Esophagus squamous epithelium (tissue), 5 donors: ENCODE measurements at places on chromosomes 16 and 17. TPM values are rescaled to one million over a fixed set of nuclear protein-coding genes. Genes with fewer than 3 reads are reported as not detected.

- no peak overlapping the region for H3K27ac ChIP-seq
- no peak overlapping the region for H3K4me3 ChIP-seq
- DNase-seq: no peak
- H3K36me3 ChIP-seq: no peaks in the 10 kb centered on the region
- H3K4me1 ChIP-seq: no peaks in the 10 kb centered on the region
Measured at GRCh38 chr17:70622368-70623260, 453.3 kb downstream of the KCNJ2 start.

- H3K4me3 ChIP-seq: no peak overlapping the region
- H3K36me3 ChIP-seq: no peaks in the 10 kb centered on the region
- H3K4me1 ChIP-seq: no peaks in the 10 kb centered on the region
- no peaks in the 10 kb centered on the region for H3K27me3 ChIP-seq
Measured at GRCh38 chr16:61313931-61314330, 722.3 kb downstream of the CDH8 start.

NOD2 gene
- 28.0 TPM for total RNA-seq

IL17C gene
- not detected for total RNA-seq
